DMS 273 treated with DMSO at 0.1 percent for 48 hours (cell line): ENCODE measurements at places on chromosomes 7 and 10.

DNA sequence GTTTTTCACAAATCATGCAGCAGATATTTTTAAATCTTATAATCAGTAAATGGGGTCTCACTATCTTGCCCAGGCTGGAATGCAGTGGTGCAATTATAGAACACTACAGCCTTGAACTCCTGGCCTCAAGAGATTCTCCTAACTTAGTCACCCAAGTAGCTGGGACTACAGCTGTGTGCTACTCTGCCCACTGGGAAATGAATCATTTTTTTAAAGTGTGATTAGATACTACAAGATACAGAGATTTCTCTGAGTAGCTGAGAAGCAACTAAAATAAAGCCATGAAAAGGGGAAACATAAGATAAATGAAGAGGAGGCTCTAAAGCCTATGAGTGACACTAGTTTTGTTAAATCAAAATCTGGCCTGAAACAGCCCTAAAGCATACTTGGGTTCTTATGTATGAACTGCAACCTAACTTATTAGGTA, 119.7 kb downstream of the JMJD1C start:
- no peak for DNase-seq

GRCh38 chr10:115662422-115662821, 569.3 kb downstream of the ATRNL1 start:
- no peak for DNase-seq

DNA sequence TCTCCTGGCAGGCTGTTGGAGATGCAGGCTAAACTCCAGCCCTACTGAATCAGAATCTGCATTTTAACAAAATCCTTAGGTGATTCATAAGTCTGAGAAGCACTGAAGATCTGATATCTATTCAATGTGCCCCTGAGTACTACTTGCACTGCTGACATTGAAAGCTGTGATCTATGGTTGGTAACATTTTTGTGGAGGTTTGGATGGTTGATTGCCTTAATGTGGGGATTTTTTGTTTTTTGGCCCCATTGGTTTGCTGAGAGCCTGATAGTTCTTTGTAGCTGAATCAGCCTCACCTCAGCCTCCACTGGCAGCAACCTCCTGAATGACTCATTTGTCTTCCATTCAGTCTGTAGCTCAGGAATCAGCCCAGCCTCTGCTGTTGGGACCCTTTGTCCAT, 14.7 kb upstream of the LRRN3 start:
- no peak for DNase-seq

DNA sequence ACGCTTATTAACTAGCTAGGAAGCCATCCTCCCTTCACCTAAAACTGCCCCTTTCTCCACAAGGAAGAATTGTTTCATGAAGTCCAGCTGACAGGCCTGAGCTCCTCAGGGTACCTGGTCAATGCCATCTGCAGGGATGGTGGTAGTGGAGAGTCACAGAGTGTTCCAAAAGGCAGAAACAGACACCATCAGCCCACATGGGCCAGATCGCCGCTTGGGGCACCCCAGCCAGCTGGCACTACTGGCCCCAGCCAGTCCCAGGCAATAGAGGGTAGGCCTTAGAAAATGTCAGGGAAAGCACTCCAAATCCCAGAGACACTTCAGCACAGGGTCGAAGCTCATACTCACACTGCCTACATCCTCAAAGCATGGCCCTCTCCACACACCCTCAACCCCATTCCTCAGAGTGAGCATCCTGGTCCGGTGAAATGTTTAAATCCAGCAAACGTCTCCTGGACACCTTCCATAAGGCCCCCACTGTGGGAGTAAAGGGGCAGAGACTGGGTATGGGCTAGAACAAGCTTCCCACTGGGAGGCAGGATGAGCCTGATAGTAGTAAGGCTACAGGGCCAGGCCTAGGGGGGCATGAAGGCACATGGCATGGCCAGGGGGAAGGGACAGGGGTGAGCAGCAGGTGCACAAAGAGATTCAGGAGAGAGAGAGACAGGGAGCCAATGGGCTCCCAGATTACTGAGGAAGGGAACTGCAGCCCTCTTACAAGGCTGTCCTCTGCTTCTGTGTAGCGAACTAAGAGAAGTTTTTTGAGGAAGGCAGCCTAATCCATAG, 1.9 kb downstream of the LRRC20 start:
- no peak for DNase-seq

DNA sequence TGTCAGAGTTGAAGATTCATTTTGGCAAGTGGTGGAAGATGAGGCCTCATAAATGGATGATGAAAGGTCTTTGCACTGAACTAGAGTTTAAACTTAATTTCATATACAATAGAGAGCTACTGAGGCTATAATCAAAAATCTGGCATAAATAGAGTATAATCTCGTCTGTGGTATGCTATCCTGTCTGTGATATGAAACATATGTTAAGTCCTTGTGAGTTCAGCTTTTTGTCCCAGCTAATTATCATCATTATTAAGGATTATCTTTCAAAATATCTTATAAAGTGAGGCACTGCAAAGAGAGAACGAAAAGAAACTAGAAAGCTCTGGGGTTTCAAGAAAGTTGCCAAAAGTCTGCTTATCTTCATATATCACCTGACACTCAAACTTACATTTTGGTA, 83.4 kb downstream of the GAD2 start:
- DNase-seq, result no peak

DNA sequence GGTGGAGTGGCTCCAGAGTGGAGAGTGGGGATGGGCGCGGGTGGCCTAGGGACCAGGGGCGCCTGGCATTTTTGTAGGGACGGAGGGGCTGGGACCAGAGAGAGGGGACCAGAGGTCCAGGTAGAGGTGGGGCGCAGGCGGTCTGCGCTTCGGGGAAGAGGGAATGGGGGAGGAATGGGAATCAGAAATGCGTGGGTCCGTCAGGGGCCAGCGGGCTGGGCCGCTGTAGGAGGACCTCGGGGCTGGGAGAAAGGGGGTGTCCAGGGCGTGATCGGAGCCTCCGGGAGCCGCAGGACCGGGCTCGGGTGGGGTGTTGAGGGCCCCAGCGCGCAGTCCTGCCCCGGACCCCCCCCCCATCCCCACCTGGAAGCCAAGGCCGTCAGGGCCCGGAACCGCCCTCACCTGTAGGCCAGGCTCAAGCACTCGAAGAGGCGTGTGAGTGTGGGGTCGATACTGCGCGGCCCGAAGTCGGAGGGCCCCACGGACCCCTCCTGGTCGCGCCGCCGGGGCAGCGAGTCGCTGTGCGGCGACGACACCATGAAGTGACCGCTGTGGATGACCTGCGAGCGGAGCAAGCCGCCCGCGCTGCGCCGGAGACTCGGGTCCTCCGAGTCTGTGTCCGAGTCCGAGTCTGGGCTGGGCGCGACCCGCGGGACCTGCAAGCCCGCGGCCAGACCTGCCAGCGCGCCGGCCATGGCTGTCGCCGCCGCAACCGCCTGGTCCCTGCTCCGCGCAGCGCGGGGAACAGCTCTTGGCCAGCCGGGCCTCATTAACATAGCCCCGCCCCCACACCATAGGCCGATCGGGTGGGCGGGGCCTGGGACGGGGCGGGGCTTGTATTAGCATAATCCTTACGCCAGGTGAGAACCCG, at the start of gene MLXIPL:
TSS of gene MLXIPL (minus strand) at position 725 of the 871 bp plus-strand sequence. CDS start at position 695, 30 bp downstream.
- DNase-seq, result peak; percentile 46

DNA sequence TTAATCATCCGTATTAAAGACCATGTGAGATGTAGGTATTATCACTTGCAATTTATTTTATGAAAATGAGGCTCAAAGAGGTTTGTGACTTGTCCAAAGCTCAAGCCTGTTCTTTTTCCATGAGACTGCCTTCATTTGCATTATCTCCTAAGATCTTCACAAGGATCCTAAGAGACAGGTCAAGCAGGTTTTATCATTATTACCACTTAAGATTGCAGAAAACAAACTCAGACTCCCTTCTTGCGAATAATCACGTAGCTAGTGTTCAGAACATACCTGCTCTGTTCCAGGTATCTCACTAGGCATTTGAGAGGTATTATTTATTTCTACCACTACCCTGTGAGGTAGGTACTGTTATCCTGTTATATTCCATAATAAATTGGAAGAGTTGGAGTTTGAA, 64.8 kb downstream of the ZNRF2 start:
- no peak for DNase-seq

GRCh38 chr7:139708541-139708940, 69.3 kb downstream of the HIPK2 start:
- DNase-seq, result no peak

GRCh38 chr10:87059401-87059800, 35.2 kb downstream of the GLUD1 start:
- DNase-seq, result no peak

GRCh38 chr7:106592282-106593027, 68.5 kb downstream of the CCDC71L start:
- no peak for DNase-seq

DNA sequence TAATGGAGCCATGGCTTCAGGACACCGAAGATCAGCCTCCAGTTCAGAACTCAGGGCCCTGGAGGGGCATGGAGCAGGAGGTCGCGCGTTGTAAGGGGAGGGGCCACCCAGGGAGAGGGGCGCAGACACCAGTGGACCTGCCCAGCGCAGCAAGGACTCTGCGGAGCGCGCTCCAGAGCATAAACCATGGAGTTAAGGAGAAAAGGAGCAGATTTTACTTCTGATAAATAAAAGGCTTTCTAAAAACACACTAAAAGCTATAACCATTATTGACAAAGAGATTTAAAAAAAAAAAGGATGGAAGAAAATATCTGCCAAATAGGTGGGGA, 10.5 kb downstream of the CALY start:
- DNase-seq, result no peak

- no peak for DNase-seq
Observed at GRCh38 chr10:86968994-86969355, 693 bp downstream of the ADIRF start.

DNA sequence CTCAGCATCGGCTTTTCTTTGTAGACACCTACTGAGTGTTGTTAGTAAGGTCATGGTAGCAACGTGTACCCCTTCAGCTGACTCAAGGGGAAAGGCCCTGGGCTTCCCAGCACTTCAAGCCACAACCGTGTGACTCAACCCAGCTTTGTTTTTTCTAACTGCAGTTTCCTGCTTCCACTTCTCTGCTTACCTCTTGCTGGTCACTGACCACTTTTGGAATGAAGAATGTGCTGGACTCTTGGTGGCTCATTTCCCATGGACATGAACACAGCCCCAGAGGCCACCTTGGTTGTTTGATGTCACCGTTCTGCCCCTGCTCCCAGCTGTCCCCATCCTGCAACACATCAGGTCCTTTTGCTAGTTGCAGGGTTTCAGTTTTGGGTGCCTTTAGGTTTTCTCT, 69.5 kb upstream of the ZNF438 start:
- no peak for DNase-seq

GRCh38 chr7:91852263-91852741, 28.2 kb downstream of the MTERF1 start:
- DNase-seq, result no peak

DNA sequence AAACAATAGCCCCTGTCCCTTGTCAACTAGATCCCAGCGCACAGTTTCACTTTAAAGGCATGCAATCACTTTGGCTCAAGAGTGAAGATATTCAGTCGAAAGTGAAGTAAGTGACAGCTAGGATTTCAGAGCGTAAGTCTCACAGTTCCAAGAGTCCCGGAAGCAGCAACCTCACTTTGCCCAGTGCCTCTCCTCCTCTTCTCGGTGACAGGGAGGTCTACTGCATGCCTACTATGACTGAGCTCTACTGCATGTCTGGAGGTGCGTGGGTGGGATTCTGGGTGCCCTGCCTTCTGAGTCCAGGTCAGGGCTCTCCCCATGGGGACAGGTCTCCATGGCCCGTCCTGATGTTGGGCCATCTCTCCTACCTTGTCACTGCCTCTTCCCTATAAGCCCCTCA, 17.0 kb downstream of the PRKCQ start:
- DNase-seq, result no peak

DNA sequence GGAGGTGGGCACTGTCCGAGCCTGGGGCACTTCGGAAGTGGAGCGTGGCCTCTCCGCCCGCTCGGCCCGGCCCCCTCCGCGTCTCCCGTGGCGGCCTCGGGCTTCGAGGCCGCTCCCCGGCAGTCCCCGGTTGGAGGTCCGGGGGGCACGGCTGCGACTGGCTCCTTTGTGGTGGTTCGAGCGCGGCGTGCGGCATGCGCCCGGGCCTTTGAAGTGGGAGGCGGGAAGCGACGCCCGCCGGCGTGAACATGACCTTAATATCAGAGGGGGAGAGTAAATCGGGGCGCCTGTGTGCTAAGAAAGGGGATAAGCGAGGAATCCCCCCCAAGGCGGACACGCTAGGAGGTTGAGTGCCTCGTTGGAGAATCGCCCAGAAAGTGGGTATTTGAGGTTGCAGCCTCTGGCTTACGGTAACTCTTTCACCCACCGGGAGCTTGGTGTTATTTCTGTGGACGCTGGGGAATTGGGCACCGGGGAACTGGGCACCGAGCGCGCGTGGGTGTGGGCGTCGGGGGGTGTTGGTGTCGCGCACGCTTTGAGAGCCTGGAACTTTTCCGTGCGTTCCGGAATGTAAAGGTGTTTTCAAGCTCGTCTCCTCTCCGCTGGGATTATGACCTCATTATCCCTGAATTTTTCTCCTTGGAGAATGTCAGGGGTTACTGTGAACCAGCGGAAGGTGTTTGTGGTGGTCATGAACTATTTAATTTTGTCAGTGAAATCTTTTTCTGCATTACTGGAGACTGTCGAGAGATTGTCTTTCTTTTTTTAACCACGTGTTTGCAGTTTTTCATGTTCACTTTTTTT, 660 bp downstream of the SUV39H2 start:
- no peak for DNase-seq

- DNase-seq, result no peak
Observed at GRCh38 chr10:97312897-97313296, 6.2 kb upstream of the FRAT1 start.

DNA sequence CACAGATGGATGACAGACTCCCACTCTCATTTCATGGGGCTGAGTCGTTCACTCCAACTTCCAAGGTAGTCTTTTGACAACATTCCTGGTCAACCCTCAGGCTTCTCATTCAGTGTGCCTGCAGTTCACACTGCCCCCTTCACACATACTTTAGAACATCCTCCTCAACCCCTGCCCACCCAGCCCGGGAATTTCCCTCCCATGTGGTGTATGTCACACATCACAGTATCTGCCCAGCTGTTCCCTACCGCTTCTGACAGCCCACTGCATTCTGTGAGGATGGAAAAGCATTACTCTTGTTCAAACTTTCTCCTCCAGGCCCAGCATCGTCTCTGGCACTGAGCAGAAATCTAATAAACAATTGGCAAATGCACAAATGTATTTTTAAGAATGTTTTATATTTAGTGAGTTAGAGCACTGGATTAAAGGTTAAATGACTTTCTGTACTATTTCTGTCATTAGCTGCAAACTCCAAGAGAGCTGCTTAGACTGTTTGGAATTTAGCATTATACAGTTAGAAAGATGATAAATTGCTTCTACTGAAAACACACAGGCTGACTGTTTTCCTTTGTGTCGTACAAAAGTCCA, 110.4 kb downstream of the SFMBT2 start:
- DNase-seq, result no peak

DNA sequence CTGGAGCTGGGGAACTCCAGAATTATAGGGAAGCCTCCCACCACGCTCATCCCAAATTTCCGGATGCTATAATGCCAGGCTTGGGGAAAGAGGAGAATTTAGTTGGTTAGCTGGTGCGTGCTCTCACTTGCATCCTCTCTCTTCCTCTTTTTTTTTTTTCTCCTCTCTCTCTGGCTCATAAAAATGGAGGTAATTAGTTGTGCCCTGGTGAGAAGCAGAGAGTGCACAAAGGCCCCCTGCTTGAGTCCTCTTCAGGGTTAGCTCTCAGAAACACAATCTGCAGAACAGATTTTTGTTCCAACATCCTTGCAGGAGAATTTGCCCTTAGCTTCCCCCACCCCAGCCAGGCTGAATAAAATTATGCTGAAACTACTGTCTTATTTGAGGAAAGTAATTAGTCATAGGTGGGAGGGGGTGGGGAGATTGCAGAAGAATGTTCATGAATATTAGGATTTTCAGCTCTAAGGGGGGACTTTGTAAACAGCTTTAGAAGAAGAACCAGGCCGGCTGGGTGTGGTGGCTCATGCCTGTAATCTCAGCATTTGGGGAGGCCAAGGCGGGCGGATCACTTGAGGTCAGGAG, 7.6 kb downstream of the SERPINE1 start:
- no peak for DNase-seq
